ENCODE measurements at places on chromosomes 11 and 22. TPM values are rescaled to one million over a fixed set of nuclear protein-coding genes. Genes with fewer than 3 reads are reported as not detected.
A peak's percentile ranks its signal among the peaks of the same experiment; 100 is the strongest.

Gene LRRC74B
- not detected for total RNA-seq

Gene TMX2
- total RNA-seq = 72.5 TPM

DNA sequence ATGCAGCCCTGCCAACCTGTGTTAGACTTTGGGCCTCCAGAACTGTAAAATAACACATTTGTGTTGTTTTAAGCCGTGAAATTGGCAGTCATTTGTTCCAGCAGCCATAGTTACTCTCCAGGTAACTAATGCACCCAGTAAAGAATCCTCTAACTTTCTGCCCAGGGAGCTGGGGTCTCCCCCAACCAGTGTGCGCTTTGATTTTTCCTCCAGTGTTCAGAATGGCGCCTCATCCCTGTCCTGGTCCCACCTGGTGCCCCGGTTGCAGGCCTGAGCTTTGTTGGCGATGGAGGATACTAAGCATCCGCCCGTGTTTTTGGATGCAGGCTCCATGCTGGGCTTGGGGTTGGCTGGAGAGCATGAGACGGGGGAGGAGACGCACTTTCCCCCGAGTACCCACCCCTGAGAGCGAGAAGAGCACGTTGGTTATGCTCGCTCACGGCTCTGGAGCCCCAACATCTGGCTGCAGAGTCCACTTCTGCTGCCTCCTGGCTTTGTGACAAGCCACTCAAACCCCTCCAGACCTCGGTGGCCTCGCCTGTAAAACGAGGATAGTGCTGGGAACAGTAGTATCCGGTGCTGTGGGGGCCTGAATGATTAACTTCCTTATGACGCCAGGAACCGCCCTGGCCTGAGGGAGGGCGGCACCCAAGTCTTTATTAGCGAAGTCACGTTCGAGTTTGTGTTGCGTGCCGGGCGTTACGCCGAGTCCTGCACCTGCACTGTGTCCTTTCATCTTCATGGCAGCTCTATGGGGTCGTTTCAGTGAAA lies 25.8 kb downstream of the MRGPRD start:
- no peak for DNase-seq
- H3K4me3 ChIP-seq = no peak overlapping the region
- H3K27ac ChIP-seq = no peak overlapping the region

DNA sequence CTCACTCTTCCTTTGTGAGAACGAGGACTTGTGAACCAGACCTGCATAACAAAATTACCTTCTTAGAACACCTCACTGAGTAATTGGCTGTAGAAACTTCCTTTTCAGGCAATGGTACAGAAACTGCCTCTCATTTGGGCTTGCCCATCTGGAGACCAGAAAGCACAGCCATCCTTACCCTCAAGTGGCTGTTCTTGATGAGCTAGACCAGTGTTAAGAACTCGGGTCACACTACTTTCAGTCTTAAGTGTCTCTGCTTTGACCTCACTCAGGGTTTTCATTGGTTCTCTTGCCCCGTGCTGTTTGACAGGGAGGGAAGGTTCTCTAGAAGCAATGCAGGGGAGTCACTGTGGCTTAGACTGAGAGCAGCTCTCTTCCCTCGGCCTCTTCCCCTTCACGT lies 29.3 kb downstream of the NAT10 start:
- no peaks in the 10 kb centered on the region for H3K27me3 ChIP-seq
- H3K27ac ChIP-seq = no peak overlapping the region
- peaks cover 76% of the 10 kb centered on the region for H3K36me3 ChIP-seq
- peaks cover 17% of the 10 kb centered on the region for H3K4me1 ChIP-seq

DNA sequence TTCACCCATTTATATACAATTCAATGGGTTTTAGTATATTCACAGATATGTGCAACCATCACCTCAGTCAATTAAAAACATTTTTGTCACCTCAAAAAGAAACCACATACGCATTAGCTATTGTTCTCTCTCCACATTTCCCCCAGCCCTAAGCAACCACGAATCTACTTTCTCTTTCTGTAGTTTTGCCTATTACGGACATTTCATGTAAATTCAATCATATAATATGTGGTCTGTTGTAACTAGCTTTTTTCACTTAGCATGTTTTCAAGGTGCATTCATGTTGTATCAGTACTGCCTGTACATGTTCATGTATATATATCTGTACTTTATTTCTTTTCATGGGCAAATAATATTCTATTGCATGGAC lies 104.7 kb upstream of the RRM1 start:
- H3K36me3 ChIP-seq = peaks cover 40% of the 10 kb centered on the region
- H3K4me3 ChIP-seq = peak overlapping the region; percentile 53
- peak overlapping the region; percentile 74 for H3K27ac ChIP-seq
- H3K27me3 ChIP-seq = no peaks in the 10 kb centered on the region

Gene IRF7
- 57.1 TPM for total RNA-seq

All from activated CD4-positive, alpha-beta T cell treated with anti-CD3 and anti-CD28 coated beads for 36 hours (primary cell).